ENCODE measurements at places on chromosomes 5 and 9.

DNA sequence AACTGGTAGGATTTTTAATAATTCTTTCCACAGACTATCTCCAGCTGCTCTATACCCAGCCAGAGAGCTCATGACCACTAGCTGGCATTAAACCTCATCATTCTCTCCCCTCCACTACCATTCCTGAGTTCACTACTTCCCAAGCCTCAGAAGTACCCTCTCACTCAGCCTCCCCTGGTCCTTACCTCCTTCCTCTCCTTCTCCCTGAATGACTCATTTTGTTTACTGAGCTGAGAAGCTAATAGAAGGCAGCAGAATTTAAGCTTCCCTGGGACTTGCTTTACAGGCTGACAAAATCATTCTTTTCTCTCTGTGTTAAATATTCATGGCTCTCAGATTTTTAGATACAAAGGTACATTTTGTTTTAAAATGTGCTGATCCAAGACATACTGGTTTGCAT lies 305.4 kb downstream of the TLR4 start:
- DNase-seq = no peak

GRCh38 chr9:135247227-135247930 lies 159.9 kb downstream of the OLFM1 start:
- DNase-seq = no peak

DNA sequence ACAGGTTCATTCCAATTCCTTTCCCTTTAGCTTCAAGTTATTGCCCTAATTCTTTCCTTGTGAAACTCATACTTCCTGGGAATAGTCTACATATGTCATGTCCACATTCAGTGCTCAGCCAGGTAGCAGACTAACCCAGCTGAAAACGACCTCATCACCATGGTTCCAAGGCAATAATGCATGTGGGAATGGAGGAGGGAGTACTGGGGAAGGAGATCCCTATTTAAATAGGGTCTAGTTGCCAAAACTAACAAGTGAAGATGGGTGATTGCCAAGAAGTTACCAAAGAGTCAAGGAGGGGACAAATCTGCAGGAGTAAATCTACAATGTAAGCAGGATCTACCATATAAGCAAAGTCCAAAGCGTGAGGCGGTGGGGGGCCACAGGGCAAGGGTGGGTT lies 47.3 kb upstream of the MCTP1 start:
- DNase-seq = no peak

- DNase-seq = no peak
Observed at GRCh38 chr5:138725818-138726416, 27.3 kb upstream of the CTNNA1 start.

GRCh38 chr5:149448831-149449714 lies 70.0 kb upstream of the IL17B start:
- no peak for DNase-seq

GRCh38 chr9:114311571-114312512 lies 11.1 kb upstream of the ORM1 start:
- no peak for DNase-seq

DNA sequence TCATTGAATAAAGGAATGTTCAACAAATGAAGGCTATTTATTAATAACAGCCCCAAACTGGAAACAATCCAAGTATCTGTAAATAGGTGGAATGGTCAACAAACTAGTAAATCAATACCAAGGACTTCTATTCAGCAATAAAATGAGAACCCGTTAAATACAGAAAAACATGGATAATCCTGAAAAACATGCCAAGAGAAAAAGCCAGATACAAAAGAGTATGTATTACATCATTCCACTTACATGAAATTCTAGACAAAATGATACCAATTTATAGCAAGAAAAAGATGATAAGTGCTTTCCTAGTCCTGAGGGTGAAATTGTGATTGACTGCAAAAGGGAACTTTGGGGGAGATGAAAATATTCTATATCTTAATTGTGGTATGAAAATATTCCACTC lies 3.1 kb downstream of the PJA2 start:
- no peak for DNase-seq

DNA sequence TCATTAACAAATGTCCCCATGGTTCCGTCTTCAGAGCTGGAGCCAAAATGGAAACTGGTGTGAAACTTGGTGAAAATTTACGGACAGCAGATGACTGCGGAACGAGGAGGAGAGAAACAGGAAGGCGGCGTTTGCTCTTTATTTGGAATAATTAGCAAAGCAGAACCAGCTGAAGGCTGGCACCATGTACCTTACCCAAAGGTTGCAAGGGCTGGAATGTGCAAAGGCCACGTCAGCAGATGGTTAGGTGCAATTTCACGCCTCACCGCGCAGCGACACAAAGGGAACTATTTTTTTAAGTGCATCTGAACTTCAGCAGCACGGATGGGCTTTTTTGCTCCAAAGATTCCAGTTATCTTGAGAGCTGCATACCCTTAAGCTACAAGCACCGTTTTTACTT lies 127.4 kb downstream of the COL23A1 start:
- no peak for DNase-seq

DNA sequence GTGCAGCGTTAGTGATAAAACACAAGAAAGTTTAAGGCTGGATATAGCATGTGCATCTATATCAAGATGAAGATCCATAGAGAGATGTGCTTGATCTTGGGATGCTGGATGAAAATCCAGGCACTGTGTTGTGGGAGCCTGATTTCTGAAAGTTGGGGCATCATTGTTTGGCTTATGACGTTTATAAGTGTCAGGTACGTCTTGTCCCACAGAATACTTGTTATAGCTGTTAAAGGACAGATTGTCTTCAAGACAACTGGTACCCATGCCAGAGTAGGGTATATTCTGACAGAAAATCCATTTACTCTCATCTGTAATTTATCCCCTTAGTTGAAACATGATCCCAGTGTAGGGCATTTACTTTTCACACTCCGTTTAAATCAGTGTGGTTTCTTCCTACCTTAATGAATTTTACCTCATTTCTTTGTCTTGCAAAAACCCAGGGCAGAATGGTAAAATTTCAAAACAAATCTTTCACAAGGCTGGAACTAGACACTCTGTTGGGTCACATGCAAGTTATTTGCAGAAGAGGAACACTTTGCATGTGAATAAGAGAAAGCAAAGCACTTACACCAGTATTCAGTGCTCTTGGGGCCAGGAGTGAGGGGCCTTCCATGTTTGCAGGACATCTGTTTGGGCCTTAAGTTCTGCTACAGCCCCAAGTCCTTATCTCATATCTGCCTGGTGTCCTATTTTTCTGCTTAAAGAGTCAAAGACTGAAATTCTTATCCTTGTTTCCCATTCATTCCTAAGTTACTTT lies 73.3 kb downstream of the GHR start:
- DNase-seq = no peak

- DNase-seq = no peak
Observed at GRCh38 chr5:38562444-38563210, 6.2 kb upstream of the LIFR start.

DNA sequence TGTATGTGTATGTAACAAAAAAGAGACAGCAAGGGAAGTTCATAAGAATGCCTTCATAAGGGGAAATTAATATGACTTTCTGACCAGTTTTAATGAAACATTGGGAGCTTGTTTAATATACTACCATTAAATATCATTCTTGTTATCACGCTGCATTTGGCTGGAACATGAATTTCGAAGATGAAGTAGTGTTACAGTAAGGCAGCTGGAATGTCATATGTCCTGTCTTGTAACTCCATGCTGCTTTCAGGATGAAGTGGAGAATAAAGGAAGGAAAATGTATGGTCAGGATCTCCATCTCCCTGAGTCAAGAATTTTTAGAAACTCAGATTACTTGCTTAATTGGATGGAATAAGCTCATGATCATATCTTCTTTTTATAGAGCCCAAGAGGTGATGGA lies 61.5 kb upstream of the DMAC1 start:
- DNase-seq = no peak

All from fibroblast of the conjunctiva (primary cell).